Stimulated activated CD4-positive, alpha-beta T cell treated with anti-CD3 and anti-CD28 coated beads, Interleukin-1b, Interleukin-23, amount 100 ng/mL, for 1 hour (primary cell): ENCODE measurements at places on chromosomes 5 and 9.

DNA sequence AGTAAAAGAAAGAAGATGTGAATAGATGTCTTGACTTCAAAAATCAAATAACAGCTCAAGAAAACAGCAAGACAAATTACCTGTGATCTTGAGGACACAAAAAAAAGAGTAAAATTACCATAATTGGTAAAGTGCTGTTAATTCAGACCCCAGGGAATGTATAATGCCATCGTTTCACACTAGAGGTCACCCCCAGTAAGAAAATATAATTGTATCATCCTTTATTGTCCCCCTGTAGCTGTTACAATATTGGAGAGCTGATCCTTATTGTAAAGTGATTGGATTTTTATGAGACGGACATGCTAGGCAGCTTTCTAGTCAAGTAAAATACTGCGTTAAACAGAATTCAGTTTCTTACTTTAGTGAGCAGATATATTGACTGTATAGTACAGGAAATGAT, 377.0 kb downstream of the TLE1 start:
- DNase-seq: no peak

- no peak for DNase-seq
Measured at GRCh38 chr5:6814816-6815215, 101.6 kb downstream of the TENT4A start.

DNA sequence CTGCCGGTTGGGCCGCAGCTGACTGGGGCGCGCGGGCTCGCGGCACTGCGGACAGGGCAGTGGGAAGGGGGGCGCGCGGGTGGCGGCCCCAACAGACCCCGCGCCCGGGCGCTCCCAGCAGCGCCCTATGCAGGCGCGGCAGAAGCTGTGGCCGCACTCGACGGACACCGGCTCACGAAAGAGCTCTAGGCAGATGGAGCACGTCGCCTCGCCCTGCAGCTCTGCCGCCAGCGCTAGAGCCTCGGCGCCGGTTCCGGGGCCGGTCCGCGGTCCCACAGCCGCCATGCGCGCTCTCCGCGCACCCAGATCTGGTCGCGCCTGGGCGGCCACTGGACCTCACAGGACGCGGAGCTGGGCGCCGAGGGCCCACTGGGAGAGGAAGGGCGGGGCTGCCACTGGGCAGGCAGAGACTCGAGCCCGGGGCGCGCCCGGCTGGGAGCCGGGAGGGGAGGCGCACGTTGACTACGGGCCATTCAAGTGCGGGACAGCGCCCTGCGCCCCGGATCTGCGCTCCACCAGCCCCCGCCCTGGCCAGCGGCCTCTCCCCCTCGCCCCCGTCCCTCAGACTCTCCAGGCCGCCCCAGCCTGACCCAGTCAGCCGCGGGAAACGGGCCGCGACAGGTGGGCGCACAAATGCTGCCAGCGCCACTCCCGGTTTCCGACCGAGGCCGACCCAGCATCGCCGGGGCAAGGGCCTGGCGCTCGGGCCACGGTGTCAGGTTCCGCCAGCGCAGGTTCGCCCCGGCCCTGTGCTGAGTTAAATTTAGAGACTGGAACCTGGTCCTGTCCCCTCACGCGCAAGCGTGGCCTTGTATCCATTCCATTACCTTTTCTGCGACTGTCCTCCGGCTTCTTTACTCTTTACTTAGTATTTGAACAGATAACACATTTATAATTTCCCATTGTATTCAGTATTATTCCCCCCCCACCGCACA, at the start of gene TRIM7:
Gene TRIM7 (minus strand): TSS at position 371 of the 935 bp plus-strand sequence. CDS start 86 bp downstream, at position 285.
- DNase-seq: no peak

GRCh38 chr5:107324071-107324470, 346.7 kb downstream of the EFNA5 start:
- DNase-seq: no peak

GRCh38 chr9:128689293-128689774, 312 bp downstream of the SET start:
- DNase-seq: peak; percentile 40

- DNase-seq: no peak
Measured at GRCh38 chr5:30781643-30782042, 411.8 kb upstream of the CDH6 start.

DNA sequence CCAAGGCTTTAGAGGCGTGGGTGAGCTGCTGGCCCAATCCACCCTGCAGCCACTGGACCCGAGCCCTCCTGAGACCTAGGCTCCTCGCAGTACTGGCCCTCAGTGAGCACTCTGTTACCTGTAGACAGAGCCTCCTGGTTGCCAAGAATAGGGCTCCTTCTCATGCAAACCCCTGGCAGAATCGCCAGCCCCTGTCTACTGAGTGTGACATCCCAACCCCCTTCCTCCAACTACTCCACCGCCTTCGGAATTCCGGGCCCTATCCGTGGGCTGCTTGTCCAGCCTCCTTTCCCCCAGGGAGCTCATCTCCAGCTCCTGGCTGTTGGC, 23.8 kb upstream of the COL5A1 start:
- no peak for DNase-seq

DNA sequence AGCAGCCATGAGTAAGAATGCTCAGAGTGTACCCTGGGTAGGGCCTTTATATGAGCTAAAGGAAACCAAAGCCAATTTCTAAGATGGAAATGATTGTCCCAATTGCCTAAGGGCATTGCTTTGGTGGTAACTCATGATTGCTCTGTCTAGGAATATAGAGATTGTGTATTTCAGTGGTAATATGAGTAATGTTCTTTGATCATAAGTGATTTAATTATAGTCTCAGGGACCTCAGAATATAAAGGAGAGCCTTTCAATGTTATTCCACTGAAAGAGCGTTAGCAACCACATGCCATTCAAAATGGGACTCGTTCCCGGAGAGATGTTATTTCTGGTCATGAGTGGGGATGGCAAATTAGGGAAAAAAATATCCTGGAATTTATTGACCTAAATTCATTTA, 340.5 kb downstream of the ARHGEF28 start:
- no peak for DNase-seq

DNA sequence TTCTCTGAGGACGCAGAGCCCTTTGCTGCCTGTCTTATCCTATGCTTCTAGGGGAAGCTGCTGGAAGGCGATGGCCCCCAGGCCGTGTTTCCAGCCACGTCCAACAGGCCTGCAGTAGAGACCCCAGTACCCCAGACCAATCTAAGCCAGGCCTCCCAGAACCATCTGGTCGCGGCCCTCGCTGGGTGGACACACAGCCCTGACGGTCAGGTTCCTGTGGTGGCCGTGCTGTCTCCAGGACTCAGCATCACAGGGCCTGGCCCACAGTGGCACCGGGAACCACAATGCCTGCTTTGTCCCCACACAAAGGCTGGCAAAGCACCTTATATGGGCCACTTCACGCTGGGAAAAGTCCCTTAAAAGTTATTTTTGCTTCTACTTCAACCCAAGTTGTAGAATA, 44.5 kb downstream of the SEMA4D start:
- DNase-seq: no peak

DNA sequence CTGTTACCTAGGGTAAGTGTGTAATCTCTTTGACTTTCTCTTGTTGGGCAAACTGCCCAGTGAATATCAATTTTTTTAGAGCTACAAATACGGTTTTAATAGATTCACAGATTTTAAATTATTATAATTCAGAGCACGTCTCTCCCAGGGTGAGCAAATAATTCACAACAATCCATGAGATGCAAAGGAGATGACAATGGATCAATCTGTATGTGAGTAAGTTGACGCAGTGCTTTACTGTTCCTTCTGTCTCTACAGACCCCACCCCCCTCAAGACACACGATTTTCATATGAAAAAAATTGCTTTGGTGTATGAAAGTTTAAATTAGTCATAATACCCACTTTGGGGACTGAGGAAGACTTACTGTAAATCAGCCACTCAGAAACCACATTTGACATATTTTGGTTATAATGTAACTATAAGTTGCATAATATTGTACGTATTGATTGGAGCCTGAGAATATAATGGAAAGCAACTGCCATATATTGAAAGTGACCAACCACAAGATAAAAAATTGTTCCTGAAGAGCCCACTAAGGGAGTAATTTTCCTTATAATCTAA, 201.7 kb downstream of the BNC2 start:
- no peak for DNase-seq

- no peak for DNase-seq
Measured at GRCh38 chr5:34551911-34552433, 104.2 kb upstream of the RAI14 start.

GRCh38 chr5:29960323-29960722, 1233.2 kb upstream of the CDH6 start:
- DNase-seq: no peak

GRCh38 chr5:94746731-94747124, 128.3 kb downstream of the SLF1 start:
- no peak for DNase-seq

DNA sequence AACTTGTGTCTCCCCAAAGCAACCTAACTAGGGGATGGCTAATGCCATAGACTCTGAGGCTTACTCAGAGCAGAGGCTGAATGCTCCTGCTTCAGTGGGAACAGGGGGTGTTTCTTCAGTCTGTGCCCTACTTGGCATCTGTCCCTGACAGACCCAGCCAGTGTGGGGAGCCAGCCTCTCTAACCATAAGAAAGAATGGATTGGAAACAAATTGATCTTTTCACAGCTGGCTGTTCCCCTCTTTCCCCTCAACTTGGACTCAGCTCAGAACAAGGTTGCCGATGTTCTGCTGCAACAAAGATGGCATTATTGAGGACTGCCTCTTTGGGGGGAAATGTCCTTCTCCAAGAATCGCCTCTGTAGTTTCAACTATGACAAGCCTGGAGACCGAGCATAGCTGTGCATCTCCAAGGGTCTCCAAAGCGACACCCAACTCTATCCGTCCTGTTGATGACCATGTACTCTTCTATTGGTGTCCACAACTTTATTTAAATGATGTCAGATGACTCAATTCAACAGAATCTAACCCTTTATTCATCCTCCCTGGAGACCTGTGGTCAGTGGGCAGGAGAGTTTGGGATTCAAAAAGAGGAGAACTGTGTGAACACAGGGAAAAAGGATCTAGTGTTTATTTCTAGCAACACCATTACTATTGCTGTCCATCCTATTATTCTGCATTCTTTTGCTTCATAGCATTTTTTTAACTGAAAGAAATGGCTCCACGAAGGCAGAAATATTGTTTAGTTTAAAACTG, 24.7 kb upstream of the TNC start:
- no peak for DNase-seq

GRCh38 chr5:131942016-131942415, 3.4 kb downstream of the MEIKIN start:
- no peak for DNase-seq

DNA sequence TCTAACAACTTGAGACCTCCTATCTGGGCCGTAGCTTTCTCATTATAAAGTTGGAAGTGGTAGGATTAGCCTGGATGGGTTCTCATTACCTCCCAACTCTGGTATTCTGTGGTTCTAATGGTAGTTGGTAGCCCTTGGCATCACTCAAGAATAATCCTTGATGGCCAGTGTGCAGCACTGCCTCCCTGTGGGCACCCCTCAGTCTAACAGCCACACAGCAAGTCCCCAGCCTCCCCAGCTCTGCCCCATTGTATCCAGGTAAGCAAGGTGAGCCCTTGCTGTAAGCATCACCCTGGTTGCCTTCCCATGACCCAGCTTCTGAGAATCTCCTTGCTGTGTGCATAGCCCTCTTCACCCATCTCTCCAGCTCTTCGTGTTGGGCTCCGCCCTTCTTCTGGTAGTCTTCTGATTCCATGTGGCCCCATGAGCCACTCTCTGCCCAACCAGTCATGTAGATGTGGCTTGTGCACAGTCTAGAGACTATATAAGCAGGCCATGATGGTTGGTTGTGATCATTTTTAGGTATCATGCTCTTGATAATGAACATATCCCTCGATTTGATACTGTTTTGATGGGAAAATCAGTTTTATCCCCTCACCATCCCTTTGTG, 57.6 kb upstream of the GRHPR start:
- DNase-seq: no peak

GRCh38 chr5:171961117-171961516, 45.3 kb downstream of the FBXW11 start:
- no peak for DNase-seq

DNA sequence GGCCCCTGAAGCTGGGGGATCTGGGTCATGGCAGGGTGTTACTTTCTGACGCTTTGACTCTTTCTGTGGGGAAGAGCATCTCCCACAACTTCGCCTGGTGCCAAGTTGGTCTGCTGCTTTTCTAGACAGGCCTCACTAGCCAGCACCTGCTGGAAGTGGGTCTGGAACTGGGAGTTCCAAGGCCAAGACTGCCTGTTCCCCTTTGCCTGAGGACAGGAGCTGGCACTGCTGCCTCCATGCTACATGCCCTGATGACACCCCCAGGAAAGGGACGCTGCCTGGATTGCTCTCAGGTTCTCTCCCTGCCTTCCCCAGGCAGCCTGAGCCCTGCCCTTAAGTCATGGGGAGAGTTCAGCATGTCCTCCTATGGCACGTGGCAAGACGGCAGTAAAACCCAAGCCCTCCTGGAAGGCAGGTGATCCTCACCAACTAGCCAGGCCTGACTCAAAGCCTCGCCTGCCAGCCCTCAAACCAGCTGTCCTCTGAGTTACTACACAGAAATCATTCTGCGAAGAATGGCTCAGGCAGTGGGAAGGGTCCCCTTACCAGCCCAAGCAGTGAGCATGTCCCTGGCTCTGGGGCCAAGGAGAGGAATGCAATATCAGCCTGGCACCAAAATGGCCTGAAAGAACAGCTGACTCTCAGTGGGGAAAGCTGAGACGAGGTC, 35.8 kb downstream of the SEC61B start:
- DNase-seq: no peak

DNA sequence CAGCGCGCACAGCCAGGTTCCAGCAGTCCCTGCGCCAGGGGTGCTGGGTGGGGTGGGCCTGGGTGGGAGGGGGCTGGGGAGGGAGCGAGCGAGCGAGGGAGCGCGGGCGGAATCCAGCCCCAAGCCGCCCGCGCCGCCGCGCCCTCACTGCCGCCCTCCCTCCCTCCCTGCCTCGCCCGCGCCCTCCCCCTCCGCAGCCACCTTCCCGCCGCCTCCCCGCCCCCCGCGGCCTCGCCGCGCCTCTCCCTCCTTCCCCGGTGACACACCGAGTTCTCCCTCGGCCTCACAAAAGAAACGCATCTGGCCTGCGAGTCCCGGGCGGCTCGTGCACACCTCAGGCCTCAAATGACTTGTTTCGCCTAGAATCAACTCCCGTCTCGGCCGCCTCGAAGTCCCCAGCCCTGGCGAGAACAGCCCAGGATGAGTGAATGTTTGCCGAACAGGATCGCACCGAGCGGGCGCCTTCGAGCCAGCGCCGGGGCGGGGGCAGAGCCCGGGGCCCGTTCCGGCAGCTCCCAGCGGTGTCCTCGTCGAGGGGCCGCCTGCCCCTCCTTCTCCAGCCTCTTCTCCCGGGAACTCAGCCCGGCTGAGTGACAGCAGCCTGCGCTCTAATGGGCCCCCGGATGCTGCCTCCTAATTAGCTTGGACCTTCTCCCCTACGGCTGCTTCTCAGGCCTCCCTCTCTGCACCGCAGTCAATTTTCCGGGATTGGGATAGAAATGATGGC, 371 bp upstream of the PITX1 start:
- DNase-seq: no peak
